GM06990 (cell line): ENCODE measurements at places on chromosomes 12 and 14.

- no peak for DNase-seq
Observed at GRCh38 chr12:68510397-68510796, 100.3 kb upstream of the RAP1B start.

DNA sequence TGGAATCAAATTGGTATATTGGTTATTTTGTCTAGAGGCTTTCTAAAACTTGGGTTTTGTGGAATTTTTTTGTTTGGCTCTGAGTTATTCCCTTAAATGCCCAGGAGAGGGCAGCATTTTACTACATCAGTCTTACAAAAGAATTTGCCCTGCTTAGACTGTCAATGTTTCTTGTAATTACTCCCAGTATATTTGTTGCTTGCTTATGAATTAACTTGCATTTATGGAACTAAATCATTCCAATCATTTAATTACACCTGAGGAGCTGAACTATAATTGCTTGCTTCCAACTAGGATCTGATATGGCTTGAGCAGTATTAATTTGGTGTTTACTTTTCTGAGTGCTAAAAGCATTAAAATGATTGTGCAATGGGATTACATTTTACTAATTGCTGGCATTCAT lies 48.7 kb downstream of the MIPOL1 start:
- no peak for DNase-seq

DNA sequence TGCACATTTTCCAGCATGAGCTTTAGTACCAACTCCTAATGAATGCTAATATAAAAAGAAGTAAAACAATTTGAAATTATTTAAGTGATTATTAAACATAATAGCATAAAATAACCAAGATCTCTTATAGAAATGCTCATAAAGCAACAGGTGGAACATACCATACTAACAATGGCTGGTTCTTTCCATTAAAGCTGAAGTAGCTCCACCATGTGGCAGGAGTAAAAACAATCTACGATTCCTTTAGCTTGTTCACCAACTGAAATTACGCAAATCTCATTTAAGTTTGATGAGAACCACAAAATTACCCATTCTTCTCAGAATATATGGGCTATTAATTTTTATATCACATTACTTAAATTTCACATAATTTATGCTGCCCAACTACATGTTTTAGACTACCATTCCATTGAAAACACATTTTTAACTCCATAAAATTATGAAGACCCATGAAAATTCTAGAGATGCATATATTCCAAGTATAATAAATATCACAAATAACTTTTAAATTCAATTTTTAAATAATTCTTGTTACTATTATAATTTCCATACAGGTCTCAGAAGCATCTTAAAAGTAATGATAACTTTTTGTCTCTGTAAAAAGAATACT lies 213.6 kb downstream of the DAD1 start:
- no peak for DNase-seq

GRCh38 chr12:27291862-27292261 lies 40.8 kb upstream of the BMAL2 start:
- no peak for DNase-seq

GRCh38 chr14:61502459-61503093 lies 181.2 kb downstream of the PRKCH start:
- no peak for DNase-seq

GRCh38 chr12:94255006-94255405 lies 106.6 kb downstream of the PLXNC1 start:
- DNase-seq, result no peak
